Karpas-422 (cell line): ENCODE measurements at places on chromosomes 4 and X.

GRCh38 chrX:54891573-54891972 is 29.1 kb upstream of the TRO start:
- H3K27me3 ChIP-seq, result no peaks in the 10 kb centered on the region
- no peaks in the 10 kb centered on the region for H3K4me1 ChIP-seq
- no peaks in the 10 kb centered on the region for H3K36me3 ChIP-seq
- H3K27ac ChIP-seq, result no peak overlapping the region

- no peaks in the 10 kb centered on the region for H3K36me3 ChIP-seq
- no peaks in the 10 kb centered on the region for H3K27me3 ChIP-seq
- no peak for DNase-seq
- no peak overlapping the region for H3K27ac ChIP-seq
- H3K4me3 ChIP-seq, result no peak overlapping the region
- H3K4me1 ChIP-seq, result no peaks in the 10 kb centered on the region
Observed at GRCh38 chrX:53305996-53306937, 24.9 kb upstream of the IQSEC2 start.

DNA sequence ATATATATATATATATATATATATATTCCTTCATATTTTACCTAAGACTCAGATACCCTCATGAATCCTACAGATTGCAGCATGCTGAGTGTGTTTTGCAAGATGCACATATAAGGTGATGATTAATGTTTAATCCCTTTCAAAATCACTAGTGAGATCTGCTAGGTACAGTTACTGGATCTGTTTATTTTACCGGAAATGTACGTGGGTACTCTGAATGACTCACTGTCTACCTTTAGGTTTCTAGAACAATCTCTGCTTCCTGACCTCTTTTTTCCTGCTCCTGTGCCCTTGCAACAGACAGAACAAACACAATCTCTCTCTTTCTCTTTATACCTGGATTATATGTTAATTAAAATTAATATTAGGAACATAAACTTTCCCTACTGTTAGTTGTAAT is 379.6 kb downstream of the FAM133A start:
- DNase-seq, result no peak
- no peaks in the 10 kb centered on the region for H3K36me3 ChIP-seq
- no peaks in the 10 kb centered on the region for H3K4me1 ChIP-seq
- H3K27me3 ChIP-seq, result no peaks in the 10 kb centered on the region

GRCh38 chr4:188613976-188614375 is 474.7 kb downstream of the TRIML1 start:
- DNase-seq, result no peak
- no peaks in the 10 kb centered on the region for H3K27me3 ChIP-seq
- no peak overlapping the region for H3K27ac ChIP-seq
- H3K36me3 ChIP-seq, result no peaks in the 10 kb centered on the region

GRCh38 chrX:22037911-22038537 is 5.9 kb downstream of the PHEX start:
- no peak overlapping the region for H3K27ac ChIP-seq
- H3K36me3 ChIP-seq, result no peaks in the 10 kb centered on the region
- H3K4me1 ChIP-seq, result no peaks in the 10 kb centered on the region
- no peak for DNase-seq
- no peak overlapping the region for H3K4me3 ChIP-seq

GRCh38 chrX:134482371-134482770 is 22.4 kb downstream of the HPRT1 start:
- peaks cover 16% of the 10 kb centered on the region; the same call in 1 of the 2 replicates for H3K36me3 ChIP-seq
- H3K4me1 ChIP-seq, result no peaks in the 10 kb centered on the region
- DNase-seq, result no peak
- no peak overlapping the region for H3K4me3 ChIP-seq
- H3K27ac ChIP-seq, result no peak overlapping the region
- no peaks in the 10 kb centered on the region for H3K27me3 ChIP-seq

DNA sequence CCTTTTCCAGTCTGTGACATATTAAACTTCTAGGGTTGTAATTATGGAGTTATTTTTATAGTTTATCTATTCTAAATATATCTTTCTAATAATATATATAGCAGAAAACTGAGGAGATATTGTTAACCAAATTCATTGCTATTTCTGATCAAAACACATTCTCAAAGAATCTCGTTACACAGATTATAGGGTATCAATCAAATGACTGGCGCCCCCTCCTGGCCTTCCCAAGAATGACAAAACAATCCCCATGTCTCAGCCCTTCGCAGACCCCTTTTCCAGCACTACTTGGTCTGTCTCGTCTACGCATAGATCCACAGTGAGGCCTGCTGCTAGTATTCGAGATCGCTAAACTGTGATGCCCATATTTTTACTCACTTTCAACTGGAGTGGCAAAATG is 209.3 kb downstream of the GPC3 start:
- no peaks in the 10 kb centered on the region for H3K27me3 ChIP-seq
- no peak overlapping the region for H3K4me3 ChIP-seq
- DNase-seq, result peak; percentile 70

GRCh38 chrX:153816831-153817690 is 13.3 kb downstream of the PDZD4 start:
- H3K27ac ChIP-seq, result no peak overlapping the region
- H3K27me3 ChIP-seq, result no peaks in the 10 kb centered on the region
- H3K4me3 ChIP-seq, result no peak overlapping the region
- no peak for DNase-seq
- H3K4me1 ChIP-seq, result no peaks in the 10 kb centered on the region

DNA sequence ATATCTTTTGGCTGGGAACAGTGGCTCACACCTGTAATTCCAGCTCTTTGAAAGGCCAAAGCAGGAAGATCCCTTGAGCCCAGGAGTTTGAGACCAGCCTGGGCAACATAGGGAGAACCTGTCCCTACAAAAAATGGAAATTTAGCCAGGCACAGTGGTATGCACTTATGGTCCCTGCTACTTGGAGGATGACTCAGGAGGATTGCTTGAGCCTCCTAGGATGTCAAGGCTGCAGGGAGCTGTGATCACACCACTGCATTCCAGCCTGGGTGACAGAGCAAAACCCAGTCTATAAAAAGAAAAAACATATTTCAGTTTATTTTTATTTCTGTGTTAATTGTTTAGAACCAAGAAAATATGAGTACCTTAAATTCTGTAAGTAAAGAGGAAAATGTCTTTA is 123.7 kb downstream of the CBR4 start:
- DNase-seq, result no peak
- no peak overlapping the region for H3K27ac ChIP-seq
- no peaks in the 10 kb centered on the region for H3K4me1 ChIP-seq
- no peaks in the 10 kb centered on the region for H3K27me3 ChIP-seq
- no peak overlapping the region for H3K4me3 ChIP-seq

- no peak for DNase-seq
- no peak overlapping the region for H3K4me3 ChIP-seq
- H3K27ac ChIP-seq, result no peak overlapping the region
- H3K27me3 ChIP-seq, result no peaks in the 10 kb centered on the region
- no peaks in the 10 kb centered on the region for H3K36me3 ChIP-seq
Observed at GRCh38 chr4:40261231-40262076, 64.6 kb downstream of the RHOH start.

DNA sequence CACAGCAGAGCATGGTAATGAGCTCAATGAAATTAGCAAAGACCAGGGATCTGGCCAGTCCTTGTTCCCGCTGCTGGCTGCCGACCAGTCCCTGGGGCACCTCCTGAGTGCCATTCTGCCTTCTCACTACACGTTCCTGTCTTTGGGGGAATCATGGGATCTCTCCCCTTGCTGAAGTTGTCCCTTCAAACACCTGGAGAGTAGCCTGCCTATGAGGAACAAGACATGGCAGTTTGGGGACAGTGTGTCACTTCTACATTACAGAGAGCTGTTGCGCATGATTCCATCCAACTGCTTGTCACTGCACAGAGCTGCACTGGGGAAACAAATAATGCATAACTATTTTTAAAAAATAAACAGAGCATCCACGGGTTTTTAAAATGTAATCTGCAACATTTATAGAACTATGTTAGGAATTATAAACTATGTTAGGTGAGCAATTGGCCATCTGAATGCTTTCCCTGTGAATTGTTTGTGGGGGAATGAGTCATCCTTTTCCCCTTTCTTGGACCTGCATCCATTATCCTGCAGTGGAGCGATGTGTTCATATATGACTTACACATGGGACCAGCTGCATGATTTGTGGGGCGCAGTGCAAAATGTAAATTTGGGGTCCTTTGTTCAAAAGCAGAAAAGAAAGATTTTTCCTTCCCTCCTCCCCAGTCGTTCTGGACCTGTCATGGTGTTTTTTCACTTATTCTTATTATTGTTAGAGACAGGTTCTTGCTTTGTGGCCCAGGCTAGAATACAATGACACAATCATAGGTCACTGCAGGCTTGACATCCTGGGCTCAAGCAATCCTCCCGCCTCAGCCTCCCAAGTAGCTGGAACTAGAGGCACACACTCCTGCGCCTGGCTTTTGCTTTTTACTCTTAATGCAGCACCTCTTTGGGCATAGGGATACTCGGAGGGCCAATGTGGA is 115.0 kb upstream of the TBL1X start:
- DNase-seq, result no peak
- H3K27me3 ChIP-seq, result no peaks in the 10 kb centered on the region
- H3K27ac ChIP-seq, result no peak overlapping the region
- peaks cover 22% of the 10 kb centered on the region for H3K4me1 ChIP-seq
- H3K36me3 ChIP-seq, result no peaks in the 10 kb centered on the region

DNA sequence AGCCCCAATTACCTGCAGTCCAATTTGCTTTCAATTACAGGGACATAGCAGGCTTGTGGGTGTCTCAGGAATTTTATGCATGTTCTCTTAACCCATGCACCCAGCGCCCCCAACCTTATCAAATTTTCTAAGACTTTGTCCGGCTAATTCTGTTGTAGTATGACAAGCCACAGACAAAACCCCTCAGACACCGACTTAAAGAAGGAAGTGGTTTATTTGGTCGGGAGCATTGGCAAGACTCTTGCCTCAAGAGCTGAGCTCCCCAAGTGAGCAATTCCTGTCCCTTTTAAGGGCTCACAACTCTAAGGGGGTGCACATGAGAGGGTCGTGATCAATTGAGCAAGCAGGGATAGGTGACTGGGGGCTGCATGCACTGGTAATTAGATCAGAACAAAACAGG is 28.7 kb upstream of the IL9R start:
- H3K4me1 ChIP-seq, result no peaks in the 10 kb centered on the region; the same call in 1 of the 2 replicates
- H3K36me3 ChIP-seq, result no peaks in the 10 kb centered on the region
- no peak overlapping the region for H3K4me3 ChIP-seq
- no peaks in the 10 kb centered on the region for H3K27me3 ChIP-seq

DNA sequence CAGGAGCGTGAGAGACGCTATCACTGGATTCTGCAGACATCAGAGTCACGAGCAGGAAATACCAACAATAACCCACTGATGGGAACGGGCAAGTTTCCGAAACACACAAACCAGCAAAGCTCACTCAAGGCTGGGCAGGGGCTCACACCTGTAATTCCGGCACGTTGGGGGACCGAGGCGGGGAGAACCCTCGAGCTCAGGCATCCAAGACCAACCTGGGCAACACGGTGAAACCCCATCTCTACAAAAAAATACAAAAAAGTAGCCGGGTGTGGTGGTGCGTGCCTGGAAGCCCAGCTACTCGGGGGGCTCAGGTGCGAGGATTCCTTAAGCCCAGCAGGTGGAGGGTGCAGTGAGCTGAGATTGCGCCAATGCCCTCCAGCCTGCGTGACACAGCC is 17.2 kb upstream of the GTPBP6 start:
- H3K27me3 ChIP-seq, result no peaks in the 10 kb centered on the region
- H3K4me1 ChIP-seq, result no peaks in the 10 kb centered on the region
- DNase-seq, result no peak
- H3K4me3 ChIP-seq, result no peak overlapping the region
- H3K27ac ChIP-seq, result no peak overlapping the region

DNA sequence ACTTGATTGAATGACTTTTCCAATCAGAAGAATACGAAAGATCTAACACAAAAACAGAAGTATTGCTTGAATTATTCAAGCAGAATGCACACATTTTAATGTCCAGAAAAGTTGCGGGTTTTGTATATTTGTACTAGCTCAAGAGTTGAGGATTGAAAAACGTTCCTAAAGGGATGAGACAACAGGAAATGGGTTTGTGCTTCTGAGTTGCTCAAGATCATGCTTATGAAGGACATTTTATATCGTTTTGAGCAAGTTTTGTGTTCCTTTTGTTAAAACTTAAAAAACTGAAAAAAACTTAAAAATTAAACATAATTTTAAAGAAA is 353 bp upstream of the SMIM10 start:
- no peaks in the 10 kb centered on the region for H3K36me3 ChIP-seq
- H3K27me3 ChIP-seq, result 0 out of 2 replicates have a peak, but pooled peaks cover 3% of the 10 kb centered on the region
- H3K4me3 ChIP-seq, result no peak overlapping the region
- H3K27ac ChIP-seq, result no peak overlapping the region
- DNase-seq, result no peak

DNA sequence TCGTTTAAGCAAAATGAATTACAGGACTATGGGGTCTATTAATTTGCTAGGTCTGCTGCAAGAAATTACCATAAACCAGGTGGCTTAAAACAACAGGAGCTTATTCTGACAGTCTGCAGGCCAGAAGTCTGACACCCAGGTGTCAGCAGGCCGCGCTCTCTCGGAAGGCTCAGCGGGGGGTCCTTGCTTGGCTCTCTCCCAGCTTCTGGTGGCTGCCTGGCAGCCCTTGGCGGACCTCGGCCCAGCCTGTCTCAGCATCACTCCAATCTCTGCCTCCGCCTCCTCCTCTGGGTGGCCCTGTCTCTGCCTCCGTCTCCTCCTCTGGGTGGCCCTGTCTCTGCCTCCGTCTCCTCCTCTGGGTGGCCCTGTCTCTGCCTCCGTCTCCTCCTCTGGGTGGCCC is 580.5 kb upstream of the FAT1 start:
- H3K36me3 ChIP-seq, result no peaks in the 10 kb centered on the region
- no peak overlapping the region for H3K27ac ChIP-seq
- H3K4me1 ChIP-seq, result no peaks in the 10 kb centered on the region
- no peak for DNase-seq
- no peak overlapping the region for H3K4me3 ChIP-seq

- H3K4me1 ChIP-seq, result no peaks in the 10 kb centered on the region
- H3K4me3 ChIP-seq, result no peak overlapping the region
- DNase-seq, result no peak
- no peaks in the 10 kb centered on the region for H3K27me3 ChIP-seq
Observed at GRCh38 chrX:100606753-100607152, 22.0 kb downstream of the TNMD start.

GRCh38 chr4:150781191-150781590 is 199.2 kb downstream of the MAB21L2 start:
- no peaks in the 10 kb centered on the region for H3K27me3 ChIP-seq
- no peaks in the 10 kb centered on the region for H3K36me3 ChIP-seq
- no peak for DNase-seq

DNA sequence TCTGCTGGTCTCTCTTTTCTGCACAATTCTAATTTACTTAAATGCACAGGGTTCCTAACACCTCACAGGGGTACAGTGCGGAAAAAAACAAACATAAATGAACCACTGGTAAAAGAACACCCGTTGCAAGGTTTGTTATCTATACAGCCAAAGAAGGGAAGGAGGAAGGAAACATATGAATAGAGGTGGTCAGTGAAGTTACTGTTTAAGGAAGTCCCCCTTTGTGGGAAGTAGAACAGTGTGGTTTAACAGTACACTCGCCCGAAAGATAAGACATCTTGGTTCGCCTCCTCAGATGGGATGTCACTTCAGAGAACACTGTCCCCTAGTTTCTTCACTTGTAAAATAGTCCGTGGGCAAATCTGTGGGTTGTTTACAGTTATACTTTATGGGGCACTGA is 57.5 kb downstream of the TEC start:
- DNase-seq, result peak; percentile 2
- H3K27me3 ChIP-seq, result no peaks in the 10 kb centered on the region
- H3K4me1 ChIP-seq, result no peaks in the 10 kb centered on the region
- no peak overlapping the region for H3K4me3 ChIP-seq

GRCh38 chr4:46445710-46446314 is 55.9 kb upstream of the GABRA2 start:
- DNase-seq, result no peak
- no peaks in the 10 kb centered on the region for H3K27me3 ChIP-seq
- H3K36me3 ChIP-seq, result no peaks in the 10 kb centered on the region
- H3K4me1 ChIP-seq, result no peaks in the 10 kb centered on the region
- H3K4me3 ChIP-seq, result no peak overlapping the region
